ENCODE measurements at places on chromosomes 3 and 15.

DNA sequence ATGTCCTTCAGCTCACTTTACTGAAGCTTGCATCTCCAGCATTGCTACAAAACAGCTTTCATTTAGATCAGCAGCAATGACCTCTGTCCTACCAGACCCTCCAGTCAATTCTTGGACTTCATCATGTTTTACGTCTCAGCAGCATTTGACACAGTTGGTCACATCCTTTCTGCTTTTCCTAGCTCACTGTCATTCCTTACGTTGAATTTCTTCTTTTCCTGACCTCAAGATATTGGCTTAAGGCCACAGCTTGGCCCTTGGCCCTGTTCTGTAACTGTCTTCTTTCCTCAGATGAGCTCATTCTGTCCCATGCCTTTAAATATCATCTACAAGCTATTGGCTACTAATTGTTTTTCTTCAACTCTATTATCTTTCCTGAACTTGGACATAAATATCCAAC lies 576.2 kb upstream of the KCNMB2 start:
- DNase-seq = no peak

- DNase-seq = no peak
Observed at GRCh38 chr15:65028338-65028737, 1.1 kb downstream of the MTFMT start.

- DNase-seq = no peak
Observed at GRCh38 chr3:103712320-103713008, 1277.6 kb downstream of the ZPLD1 start.

DNA sequence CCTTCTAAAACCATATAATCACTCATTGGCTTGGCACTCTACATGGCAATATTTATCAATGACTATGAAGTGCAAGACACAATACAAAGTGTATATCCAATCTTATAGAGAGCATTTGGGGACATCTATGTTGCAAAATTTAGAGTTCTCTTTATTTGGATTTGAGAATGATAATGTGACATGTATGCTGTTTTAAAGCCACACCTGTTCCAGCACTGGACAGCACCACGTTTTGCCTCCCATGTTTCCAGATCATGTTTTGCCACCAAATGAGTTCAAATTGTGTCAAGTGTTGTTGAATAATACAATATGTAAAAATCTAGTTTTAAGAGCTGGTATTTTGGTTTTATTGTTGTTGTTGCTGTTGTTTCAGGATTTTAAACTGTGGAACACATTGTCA lies 33.3 kb upstream of the GOLGA8A start:
- no peak for DNase-seq

- no peak for DNase-seq
Observed at GRCh38 chr3:2589336-2589969, 490.8 kb downstream of the CNTN4 start.

DNA sequence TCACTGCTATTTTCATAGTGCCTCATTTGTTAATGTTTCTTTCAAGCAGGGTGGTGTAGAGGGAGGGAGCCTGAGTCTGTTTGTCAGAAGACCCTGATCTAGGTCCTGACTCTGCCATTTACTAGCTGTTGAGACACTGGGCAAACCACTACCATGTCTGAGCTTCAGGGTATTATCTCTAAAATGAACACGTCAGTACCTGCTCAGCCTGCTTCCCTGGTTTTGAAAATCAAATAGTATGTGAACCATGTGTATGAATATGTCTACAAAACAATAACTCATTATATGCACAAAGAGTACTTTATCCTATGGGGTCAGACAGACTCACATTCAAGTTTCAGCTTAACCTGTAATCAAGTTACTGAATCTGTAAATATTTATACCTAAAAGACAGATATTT lies 25.1 kb downstream of the SYNPR start:
- no peak for DNase-seq

- DNase-seq = peak; percentile 19
Observed at GRCh38 chr15:80991421-80991820, 1.8 kb upstream of the MESD start.

DNA sequence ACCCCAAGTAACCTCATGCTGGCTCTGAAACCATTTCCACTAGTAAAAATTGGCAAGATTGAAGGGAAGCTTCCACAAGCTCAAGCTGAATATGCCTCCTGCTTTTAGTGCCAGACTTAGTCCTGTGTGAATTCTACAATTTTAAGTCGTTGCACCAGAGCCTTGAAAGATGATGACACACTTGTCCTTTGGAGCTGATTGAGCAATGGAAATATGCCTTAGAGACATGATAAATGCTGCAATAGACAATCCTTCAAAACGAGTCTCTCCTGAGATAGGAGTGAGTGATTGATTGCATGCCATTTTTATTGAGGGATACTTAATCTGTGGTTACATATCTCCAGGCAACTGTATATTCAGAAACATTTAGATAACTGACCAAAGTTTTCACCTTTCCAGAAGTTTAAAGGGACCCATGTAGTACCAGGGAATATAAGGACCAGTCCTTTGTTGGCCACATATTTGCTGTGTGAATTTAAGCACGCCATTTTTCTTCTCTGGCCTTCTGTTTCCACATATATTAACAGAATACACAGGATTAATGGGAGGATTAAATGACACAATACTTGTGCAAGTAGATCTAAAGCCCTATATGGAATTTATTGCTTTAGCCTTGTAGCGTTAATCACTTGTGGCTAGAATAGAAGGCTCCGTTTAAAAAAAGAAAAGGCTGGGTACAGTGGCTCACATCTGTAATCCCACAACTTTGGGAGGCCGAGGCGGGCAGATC lies 65.1 kb downstream of the PPARG start:
- no peak for DNase-seq

GRCh38 chr15:77002954-77003912 lies 8.3 kb downstream of the PSTPIP1 start:
- DNase-seq = peak; percentile 78

GRCh38 chr15:85312486-85312885 lies 67.9 kb upstream of the AKAP13 start:
- DNase-seq = peak; percentile 86

DNA sequence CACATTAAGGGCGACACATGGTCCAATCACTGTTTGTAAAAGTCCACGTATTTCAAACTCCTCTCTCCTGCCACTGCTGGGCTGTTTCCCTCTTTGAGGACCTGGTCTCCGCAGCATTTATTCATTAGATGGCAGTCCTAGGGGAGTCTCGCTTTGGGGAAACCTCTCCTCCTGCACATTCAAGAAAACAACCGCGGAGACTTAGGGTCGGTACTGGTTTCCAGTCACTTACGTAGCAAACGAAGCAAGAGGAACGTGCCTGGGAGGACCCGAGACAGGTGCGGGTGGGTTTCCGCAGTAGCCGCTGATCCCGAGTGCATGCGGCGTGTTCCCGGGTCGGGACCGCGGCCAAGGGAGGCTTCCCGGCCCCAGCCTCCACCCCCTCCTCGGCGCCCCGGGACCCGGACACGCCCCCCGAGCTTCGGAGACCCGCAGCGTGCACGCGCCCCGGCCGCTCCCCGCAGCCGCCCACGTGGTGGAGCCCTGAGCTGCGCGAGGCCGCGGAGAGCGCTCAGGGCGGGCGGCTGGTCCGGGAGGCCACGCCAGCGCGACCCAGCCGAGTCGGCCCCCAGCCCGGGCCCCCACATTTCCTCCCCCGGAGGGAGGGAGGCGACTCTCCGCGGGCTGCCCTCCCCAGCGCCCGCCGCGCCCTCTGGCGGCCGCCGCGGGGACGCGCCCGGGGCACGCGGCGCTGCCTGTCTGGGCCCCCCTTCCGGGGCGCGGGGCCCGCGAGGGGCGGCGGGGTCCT lies 1.1 kb upstream of the IGF1R start:
- DNase-seq = peak; percentile 84

DNA sequence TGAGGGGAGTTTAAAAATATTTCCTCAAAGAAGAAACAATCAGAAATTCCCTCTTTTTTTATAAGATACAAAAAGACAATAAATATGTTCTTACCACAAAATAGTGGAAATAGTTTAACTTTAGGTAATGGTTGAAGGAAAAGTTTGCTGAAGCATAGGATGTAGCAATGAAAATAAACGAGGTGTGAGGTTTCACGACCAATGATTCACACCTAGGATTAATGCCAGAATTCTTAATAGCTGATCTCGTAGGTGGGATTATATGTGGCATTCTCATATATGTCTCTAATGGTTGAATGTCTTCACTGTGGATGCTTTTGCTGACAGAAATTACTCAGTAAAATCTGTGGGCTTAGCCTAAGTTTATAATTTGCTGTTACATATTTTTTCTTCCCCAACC lies 467.7 kb downstream of the FGF12 start:
- DNase-seq = no peak

DNA sequence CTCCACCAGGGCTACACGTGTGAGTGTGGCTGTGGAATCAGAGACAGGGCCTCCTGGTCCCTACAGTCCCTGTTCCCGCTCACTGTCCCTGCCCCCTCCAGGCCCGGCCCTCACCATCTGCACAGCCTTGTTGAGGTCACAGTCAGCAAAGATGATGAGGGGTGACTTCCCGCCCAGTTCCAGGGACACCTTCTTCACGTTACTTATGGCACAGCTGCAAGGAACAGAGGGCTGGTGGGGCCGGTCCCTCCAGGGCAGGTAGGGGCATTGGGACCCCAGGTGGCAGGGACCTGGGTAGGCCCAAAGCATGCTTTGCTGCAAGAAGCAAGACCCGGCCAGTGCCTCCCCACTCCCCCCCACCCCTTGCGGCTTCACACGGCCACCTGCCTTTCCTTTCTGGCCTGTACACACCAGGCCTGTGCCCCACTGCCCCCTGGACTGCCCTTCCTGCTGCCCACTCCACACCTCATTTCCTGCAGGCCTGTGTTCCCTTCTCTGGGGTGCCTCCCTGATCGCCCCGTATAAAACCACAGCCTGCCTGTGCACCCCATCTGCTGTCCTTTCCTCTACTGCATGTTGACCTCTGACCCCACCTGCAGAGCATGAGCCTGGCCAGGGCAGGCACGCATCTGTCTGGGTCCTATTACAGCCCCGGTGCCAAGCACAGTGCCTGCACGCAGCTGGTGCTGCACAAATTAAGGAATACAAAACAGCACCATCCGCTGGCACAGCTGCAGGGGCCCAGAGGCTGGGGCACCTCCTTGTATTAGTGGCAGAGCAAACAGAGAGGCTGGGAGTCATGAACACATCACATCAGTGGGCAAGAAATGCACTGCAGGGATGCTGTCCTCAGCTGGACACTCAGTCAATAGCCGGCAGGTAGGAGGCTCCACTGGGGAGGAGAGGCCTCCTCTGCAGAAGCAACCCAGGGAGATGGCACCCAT lies 30.8 kb upstream of the SLC41A3 start:
- DNase-seq = no peak

- DNase-seq = no peak
Observed at GRCh38 chr3:171994646-171995428, 44.5 kb upstream of the FNDC3B start.

DNA sequence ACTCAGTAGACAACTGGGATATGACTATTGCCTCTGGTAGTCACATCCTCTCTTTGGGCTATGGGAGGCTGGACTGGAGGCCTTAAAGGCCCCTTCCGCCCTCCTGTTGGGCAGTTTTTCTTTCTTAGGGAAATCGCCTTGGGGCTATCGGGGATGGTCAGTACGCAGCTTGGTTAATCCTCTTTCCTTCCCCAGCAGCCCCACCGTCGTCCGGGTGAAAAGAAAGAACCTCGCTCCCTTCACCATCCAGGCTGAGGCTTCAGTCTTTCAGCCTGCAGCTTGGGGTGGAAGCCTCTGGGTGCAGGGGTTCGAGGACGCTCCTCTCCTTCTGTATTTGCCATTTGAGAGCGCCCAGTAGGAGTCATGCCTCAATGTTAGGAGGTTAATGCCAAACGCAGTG lies 641 bp upstream of the ST6GAL1 start:
- DNase-seq = no peak

DNA sequence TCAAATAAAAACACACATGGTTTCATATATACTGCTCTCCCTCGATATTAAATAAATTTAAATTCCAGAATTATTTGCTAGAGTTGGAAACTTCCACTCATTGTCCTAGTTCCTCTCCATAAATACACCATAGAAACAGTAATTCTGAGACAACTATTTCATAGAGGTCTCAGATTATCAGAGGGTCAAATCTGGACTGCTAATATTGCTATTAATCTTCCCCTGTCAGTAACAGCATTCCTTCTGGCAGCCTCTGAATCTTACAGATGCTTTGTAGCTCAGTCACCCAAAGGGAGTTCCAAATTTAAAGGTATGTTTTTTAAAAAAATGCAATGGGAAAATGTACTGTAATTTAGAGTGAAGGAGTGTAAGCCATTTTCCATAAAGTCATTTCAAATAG lies 428.8 kb downstream of the PYDC2 start:
- DNase-seq = no peak

DNA sequence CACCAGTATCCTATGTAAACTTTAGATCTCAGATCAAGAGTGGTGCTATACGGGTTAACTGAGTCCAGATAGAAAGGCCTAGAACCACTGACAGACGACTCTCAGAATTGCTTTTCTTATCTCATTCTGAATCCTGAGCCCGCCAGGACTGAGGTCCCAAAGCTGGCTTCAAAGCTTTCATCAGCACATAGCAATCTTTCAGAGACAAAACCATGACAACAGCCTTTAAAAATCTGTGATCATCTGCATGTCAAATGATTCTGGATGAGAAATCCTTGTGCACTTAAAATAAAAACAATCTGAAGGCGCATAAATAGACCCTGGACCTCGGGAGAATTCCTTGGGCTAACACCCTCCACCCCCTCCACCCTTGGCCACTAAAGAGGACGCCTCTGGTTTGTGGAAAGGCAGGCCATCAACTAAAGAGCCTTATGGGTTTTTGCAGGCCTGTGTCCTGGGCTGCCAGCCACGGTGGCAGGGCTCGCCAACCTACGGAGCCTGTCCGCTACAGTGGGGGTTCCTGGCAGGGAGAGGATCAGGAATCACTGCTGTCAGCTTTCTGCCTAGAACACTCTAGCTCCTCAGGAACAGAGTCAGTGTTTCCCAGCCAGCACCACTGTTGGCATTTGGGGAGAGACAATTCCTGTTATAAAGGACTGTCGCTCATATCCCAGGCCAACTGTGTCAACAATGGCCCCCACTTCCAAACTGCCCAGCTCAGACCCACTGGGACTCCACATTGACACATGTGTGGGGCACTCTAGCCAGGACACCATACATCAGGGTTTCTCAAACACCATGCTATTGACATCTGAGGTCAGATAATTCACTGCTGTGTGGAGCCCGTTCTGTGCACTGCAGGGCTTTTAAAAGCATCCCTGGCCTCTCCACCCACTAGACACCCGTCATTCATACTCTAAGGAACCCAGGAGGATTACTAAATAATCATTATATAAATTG lies 20.2 kb downstream of the TLE3 start:
- no peak for DNase-seq

GRCh38 chr3:39962581-39962980 lies 153.2 kb downstream of the MYRIP start:
- DNase-seq = no peak

DNA sequence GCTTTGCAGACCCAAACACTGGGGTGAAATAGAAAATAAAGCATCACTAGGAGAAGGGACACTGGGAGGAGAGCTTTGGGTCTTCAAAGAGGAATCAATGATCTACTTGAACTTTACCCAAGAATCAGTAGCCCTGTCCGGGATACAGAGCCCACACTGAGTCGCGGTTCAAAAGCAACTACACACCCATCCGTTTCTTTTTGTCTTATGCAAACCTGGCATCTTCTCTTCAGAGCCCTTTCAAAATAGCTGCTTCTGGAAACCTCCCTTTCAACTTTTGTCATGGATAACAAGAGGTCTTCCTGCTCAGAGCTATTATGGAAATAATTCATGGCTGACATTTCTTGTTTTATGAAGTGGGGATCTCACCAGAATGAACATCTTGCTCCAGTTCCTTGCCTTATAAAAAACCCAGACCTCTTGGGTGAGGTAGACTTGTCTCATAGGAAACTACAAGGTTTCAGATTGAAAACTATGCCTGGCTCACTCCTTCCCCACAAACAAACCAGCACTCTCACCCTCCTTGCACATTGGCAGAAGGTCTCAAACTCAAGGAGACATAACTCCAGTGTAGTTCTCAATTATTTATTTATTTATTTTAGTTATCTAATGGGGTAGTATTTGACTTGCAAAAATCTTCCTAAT lies 115.1 kb upstream of the ARHGEF3 start:
- peak; percentile 20 for DNase-seq

All from B cell (primary cell).